CD4-positive, alpha-beta T cell treated with Interleukin-15 for 1 hour (primary cell): ENCODE measurements at places on chromosomes 1 and 21.

- DNase-seq, result no peak
Observed at GRCh38 chr1:51689075-51689440, 72.2 kb downstream of the OSBPL9 start.

DNA sequence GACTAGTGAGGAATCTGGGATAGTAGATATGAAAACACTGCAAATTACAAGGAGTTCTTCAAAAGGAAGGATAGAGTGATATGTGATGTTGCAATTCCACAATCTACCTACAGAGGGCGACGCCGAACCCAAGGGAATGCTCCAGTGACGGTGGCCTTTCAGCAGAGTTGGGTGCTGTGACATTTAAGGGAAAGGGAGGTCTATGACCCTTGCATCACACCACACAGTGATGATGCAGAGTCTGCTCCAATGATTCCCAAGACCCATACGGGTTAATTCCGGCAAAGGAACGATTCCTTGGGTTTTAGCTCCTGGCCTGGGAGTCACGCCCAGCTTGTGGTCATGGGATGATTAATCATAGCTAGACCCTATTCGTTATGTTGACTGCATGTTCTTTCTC lies 123.0 kb upstream of the IGSF21 start:
- no peak for DNase-seq

DNA sequence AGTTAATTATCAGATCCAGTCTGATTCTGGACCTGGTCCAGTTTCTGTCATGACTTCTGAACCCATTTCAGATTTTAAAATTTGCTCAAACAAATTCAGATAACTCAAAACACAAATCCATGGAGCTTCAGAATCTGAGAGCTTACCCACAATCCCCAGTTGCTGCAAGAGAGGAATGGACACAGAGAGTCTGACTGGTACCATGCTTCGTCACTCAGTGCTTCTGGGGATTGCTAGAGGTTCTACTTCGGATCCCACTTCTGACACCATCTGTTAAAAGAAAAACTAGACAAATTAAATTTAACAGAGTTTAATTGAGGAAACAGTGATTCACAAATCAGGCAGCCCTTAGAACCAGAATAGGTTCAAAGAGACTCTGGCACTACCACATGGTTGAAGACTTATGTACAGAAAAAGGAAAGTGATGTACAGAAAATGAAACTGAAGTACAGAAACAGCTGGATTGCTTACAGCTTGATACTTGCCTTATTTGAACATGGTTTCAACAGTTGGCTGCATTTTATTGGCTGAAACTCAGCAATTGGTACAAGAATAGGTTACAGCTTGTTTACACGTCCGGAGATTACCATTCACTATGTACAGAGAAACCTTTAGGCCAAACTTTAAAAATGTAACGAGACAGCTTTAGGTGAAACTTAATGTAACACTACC lies 60.7 kb upstream of the TEKT2 start:
- no peak for DNase-seq

DNA sequence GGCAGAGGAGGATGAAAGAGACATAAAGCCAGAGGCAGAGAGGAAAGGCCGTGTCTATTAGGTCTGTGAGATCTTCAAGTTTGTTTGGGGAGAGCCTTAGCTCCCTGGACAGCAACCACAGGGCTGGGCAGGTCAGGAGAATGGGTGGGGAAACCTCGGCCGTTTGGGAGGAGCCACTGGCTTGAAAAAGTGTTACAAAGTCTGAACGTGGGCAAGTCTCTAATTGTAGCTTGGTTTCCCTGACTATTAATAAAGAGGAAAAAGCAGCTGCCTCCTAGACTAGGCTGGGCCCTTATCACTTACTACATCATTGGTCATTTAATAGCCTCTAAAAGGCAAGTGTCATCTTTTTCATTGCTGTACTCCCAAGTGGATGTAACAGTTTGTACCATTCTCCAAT lies at the start of gene CCDC17:
CCDC17 (minus strand) TSS at position 83 of the 400 bp plus-strand sequence. CDS start 145 bp downstream, outside the sequence.
- no peak for DNase-seq

- DNase-seq, result no peak
Observed at GRCh38 chr1:82762829-82763532, 962.2 kb downstream of the ADGRL2 start.

- no peak for DNase-seq
Observed at GRCh38 chr1:67280696-67281095, 27.0 kb upstream of the IL12RB2 start.

DNA sequence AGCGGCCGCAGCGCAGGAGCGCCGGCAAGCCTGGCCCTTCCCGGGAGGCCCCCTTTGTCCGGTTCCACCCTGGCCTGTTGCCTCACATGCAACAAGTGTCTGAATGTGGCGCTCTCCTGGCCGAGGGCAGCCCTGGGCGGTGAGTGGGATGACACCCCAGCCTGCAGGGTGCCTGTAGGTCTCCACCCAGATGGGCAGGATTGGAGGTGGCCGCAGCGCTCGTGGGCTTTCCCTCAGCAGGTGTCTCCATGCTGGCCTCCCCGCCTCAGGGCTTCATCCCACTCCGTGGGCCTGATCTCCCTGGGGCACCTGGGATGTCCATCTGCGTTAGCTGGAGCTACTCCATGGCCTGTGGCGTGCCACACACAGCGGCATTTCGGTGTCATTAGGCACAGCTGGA lies 1.5 kb downstream of the MIB2 start:
- DNase-seq, result no peak

DNA sequence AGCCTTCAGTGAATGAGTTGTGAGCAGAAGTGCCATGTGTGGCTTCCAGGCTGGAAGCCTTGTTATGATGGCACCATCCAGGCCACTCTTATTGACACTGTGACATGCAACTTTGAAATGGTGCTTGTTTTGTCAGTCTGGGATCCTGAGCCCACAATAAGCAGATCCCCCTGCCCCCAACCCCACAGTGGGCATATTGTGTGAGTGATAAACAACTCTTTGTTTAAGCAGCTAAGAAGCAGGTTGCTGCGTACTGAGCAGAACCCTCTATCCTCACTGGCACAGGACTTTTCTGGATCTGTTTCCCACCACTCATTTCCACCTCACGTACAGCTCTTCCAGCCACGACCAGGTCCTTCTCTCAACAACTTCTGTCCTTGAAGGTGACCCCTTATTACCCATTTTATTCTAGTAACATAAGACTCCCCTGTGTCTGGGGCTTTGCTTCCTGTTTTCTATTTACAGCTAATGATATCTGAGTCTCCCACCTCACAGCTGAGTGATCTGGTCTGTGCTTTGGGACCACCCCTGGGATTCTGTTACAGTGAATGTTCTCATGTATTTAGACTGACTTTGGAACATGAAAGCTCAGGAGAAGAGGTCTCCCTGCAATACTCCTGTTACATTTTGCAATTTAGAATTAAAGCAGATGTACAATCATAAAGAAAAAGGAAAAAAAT lies 375.5 kb downstream of the PCP4 start:
- DNase-seq, result no peak

- peak; percentile 28 for DNase-seq
Observed at GRCh38 chr21:32403201-32403777, 9.2 kb upstream of the EVA1C start.

GRCh38 chr1:119686661-119687060 lies 25.1 kb upstream of the PHGDH start:
- no peak for DNase-seq

GRCh38 chr1:233431753-233432403 lies 104.4 kb downstream of the MAP3K21 start:
- no peak for DNase-seq

DNA sequence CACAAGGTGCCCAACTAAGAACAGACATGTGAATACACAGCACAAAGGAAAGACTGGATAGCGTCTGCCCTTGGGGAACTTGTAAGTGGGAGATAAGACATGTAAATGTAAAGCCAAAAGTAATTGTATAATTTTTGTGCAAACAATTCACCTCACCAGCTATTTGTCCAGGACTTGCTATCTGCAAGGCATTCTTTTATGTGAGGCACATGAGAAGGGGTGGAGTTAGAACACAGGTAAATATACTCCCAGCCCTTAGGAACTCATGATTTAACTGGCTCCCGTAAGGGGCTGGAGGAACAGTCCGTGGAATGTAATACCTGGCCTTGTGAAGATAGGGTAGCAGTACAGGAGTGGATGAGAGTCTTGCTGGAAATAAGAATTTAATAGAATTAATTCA lies 61.3 kb downstream of the CDK18 start:
- DNase-seq, result no peak

- no peak for DNase-seq
Observed at GRCh38 chr1:76939050-76939816, 72.0 kb downstream of the ST6GALNAC5 start.

GRCh38 chr1:75264112-75264511 lies 129.9 kb downstream of the LHX8 start:
- no peak for DNase-seq

GRCh38 chr1:157969697-157970485 lies 23.6 kb upstream of the KIRREL1 start:
- DNase-seq, result no peak

DNA sequence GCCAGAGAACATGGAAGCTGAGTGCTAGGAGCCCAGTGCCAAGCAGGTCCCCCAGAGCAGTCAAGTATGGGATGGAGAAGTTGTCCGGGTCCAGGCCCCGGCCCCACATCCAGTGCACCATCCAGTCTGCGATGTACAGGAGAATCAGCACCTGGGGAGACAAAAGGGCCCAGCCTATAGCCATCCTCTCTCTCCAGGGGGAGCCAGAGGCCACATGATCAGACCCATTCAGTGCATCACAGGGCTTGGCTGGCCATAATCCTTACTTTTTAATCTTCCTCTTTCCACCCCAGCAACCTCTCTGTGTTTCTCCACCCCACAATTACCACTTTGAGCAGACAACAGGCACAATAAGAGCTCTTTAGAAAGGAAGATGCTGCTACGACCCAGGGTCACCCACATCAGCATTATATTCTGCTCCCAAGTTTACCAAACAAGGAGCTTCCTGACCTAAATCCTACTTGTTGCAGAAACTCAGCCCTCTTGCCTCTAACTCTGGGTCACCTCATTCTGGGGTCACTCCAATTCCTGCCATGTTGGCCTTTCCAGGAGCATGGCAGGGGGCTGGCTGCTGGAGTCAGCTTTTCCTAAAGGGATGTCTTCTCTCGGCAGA lies 16.4 kb upstream of the RAB29 start:
- DNase-seq, result peak; percentile 61

- no peak for DNase-seq
Observed at GRCh38 chr1:175947771-175948170, 204.4 kb upstream of the TNR start.

DNA sequence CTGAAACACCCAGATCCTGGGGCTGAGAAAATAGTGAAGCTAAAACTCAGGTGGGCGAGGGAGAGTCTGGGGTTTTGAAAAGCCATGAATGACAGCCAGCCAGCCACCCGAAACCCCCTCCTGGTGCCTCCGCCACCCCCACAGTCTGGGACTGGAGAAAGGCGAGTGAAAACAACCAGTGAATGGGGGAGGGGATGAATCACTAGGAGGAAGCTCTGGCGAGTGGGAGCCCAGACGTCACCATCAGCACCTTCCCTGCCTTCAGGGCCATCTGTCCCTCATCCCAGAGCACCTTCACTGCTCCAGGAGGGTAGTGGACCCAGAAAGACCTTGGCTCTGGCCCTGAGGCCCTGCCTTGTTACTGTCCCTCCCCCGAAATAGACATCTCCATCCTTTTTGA lies 9.2 kb downstream of the RORC start:
- no peak for DNase-seq

DNA sequence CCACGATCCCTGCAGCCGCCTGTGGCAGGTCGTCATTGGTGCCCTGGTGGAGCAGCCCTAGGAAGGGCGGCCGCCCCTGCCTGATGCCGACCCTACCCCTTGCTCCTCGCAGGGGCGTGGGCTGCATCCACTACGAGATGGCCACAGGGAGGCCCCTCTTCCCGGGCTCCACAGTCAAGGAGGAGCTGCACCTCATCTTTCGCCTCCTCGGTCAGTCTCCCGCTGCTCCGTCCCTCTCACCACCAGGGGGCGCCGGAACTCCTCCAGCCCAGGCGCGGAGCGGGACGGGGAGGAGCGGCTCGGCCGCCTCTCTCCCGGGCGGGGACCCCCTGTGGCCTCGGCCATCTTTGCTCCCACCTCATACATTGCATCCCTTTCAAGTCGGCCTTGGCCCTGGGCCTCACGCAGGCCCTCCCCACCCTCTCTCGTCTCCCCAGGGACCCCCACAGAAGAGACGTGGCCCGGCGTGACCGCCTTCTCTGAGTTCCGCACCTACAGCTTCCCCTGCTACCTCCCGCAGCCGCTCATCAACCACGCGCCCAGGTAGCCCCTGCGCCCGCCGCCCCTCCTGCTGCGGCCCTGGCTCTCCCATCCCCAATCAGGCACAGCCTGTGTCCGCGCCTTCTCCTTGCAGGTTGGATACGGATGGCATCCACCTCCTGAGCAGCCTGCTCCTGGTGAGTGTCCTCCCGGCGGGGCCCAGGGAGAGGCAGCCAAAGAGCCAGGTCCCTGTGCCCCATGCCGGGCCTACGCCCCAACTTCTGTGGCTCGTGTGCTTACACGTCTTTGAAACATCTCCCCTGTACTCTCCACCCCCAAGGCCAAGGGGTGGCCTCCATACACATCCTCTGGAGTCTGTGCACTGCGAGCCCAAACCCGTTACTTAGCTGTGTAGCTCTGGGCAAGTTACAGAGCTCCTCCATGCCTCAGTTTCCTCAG lies 24.7 kb downstream of the CDK18 start:
- peak; percentile 69 for DNase-seq

GRCh38 chr1:147808025-147808424 lies 47.6 kb upstream of the GJA5 start:
- no peak for DNase-seq

DNA sequence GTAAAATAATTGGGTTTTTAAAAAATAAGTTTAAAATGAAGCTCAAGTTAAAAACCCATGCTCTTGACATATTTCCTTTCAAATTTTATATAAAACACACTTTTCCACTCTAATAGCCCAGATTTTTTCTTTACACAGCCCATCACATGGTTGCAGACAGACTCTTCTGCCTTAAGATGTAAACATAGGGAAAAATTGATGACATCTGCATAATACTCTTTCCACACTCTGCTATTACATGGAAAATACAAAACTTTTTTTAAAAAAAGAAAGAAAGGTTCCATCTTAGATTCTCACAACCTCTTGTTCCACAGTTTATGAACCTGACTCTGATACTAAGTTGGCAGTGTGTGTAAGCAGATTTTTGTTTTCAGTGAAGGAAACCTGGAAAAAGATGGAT lies 120.8 kb upstream of the ZNF648 start:
- no peak for DNase-seq

GRCh38 chr1:54296666-54297065 lies 96.7 kb downstream of the MRPL37 start:
- no peak for DNase-seq

DNA sequence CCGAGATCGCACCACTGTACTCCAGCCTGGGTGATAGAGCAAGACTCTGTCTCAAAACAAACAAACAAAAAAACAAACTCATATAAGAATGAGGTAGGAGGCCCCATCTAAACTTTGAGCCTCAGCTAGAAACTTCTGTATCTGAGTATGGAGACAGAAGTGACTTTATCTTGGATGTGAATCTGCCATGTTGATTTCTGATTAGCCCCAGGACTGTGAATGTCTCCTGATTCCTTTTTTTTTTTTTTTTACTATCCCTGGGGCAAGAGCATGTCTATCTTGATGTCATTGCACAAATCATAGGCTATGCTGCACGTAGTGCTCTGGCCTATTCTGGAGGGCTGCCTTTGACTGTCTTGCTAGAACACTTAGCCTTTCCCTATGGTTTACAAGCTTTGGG lies 211.0 kb downstream of the PTPRU start:
- DNase-seq, result no peak
